ENCODE measurements at places on chromosomes 7 and 10. TPM values are rescaled to one million over a fixed set of nuclear protein-coding genes. Genes with fewer than 3 reads are reported as not detected.

DNA sequence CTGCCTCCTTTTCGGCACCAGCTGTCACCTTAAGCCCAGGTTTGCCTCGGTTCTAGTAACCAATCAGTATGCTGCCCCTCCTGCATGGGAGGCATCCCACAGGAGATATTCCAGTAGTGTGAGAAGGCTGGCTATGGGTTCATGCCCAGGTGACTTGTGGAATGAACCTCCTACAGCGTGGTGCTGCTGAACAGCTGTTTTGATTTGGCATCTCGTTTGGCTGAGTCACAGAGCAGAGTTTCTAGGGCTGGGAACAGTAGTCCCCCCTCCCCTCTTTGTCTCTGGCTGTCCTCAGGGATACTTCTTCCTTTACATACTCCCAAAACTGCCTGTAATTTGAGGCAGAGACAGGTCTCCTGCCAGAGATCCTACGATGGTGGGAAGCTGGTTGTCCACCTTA, 16.1 kb downstream of the R3HCC1L start:
- no peak for DNase-seq

DNA sequence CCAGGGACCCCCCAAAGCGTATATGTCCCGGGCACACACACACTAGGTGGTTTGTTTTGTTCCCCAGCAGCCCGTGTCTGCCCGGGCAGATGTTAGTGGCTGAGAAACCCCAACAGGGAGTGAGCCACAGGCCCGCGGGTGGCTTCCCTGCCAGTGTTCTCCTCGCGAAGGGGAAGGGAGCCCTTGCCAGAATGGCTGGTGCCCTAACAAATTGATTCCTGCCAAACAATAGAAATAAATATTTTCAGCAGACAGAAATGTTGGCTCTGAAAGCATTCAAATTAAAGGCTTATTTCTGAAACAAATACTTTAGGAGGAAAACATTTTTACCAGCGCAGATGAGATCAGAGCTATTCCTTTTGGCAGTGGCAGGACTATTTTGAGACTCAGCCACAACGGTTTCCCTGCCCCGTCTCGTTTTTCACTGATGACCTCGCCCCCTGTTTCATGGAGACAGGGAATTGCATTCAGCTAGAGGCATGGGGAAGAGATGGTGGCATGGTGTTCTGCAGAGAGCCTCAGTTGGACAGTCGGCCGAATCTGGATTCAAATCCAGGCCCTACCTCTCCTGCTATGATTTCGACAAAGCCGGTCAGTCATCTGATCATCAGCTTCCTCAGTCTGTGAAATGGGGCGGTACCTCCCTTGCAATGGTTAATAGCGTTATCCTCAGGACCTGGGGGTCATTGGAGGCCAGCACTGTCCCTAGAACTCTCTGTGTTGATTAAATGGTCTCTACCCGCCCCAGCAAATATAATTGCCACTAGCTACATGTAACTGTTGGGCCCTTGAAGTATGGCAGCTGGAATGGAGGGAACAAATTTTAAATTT, 84.5 kb downstream of the CUX1 start:
- peak; percentile 49 for DNase-seq

PROSER2 gene
- polyA plus RNA-seq, result 8.1 TPM

CYP3A7 gene
- polyA plus RNA-seq, result not detected

CCDC136 gene
- 1.1 TPM for polyA plus RNA-seq

DNA sequence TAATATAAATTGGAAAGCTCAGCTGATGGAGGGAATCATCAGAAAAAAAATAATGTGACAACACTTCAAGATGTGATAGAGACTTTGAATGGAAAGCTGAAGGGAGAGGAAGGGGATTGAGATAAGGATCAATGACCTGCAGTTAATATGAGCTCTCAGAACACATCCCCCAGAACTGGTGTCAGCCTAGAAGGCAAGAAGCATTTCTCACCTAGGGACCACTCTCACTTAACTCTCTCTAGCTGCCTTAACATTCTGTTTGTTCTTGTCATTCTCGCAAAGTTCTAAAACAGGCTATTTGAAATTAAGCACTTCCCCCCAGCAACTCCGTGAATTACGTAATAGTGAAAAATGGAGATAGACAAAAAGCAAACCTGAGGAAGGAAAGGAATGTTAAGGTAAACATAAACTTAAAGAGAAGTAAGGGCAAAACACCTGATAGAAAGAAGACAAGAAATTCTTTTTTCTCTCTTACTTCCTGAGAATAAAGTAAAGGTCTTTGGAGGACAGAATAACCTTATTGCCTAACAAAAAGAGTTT, 1.2 kb upstream of the MPP7 start:
- DNase-seq, result no peak

GIMAP2 gene
- polyA plus RNA-seq, result 21.3 TPM

RABGEF1 gene
- polyA plus RNA-seq, result 11.6 TPM

GRCh38 chr10:87054373-87055295, 34.5 kb downstream of the FAM25A start:
- DNase-seq, result peak; percentile 27

- no peak for DNase-seq
These were observed 142.2 kb downstream of the SLIT1 start for GRCh38 chr10:97043563-97043855.

DNA sequence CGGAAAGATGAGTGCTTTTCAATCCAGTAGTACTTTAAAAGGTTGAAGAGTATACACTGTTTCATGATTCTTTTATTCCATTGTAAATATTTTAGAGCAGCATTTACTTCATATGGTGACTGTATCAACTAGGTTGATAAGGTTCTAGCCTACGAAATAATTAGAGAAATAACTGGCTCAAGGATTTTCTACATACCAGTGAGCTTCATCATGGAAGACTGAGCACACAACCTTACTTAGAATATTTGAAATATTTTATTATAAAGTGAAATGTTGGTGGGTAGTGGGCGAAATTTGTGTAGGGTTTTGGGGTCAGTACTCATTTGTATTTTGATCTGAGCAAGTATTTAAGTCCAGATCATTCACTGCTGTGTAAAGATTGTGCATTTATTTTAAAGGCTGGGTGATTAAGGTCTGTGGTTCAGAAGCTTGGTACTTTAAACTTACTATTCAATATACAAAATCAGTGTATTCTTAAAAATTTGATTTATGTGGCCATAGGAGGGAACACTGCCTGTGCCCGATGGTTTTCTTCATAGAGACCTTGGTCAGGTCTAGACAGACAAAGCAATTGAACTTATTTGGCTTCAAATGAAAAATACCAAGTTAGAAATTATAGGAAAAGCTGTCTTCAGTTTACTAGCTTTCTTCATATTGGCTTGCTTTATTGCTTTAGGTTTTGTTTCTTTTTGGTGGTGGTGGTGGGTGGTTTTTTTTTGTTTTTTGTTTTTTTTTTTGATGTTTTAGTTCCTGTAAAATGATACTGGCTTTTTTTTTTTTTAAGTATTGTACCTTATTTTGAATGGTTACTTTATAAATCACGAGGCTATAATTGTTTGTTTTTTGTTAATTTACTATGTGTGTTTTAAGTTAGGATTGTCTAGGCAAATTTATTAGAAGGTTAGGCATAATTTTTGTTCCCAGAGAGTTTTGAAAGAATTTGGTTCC, 3.0 kb downstream of the KMT2E start:
- DNase-seq, result peak; percentile 47

GRCh38 chr10:119159332-119159731, 6.2 kb downstream of the SFXN4 start:
- no peak for DNase-seq

DNA sequence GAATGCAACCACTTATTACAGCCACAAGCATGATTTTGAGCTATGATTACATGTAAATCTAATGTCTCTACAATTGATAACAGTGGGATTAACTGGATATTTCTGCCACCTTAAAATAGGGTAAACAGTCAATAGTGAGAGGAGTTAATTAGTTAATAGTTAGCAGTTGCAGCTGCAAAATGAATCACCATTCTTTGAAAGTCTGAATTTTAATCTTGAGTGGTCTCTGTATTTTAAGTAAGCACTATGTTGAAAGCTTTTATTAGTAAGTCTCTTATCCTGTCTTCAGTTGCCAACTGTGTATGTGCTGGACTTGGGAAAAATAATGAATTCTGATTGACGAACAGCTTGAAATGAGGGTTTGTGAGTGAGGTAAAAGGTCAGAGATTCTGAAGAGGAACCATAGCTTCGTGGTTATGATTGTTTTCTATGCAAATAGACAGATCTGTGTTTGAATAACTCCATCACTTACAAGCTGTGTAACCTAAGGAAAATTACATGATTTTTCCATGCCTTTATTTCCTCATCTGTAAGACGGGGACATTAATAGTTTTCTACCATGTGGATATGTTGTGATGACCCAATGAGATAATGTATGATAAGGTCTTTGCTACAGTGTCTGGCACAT, 75.2 kb downstream of the RNLS start:
- DNase-seq, result no peak

CYP3A5 gene
- not detected for polyA plus RNA-seq

GRCh38 chr7:98976396-98977185, 98.3 kb downstream of the TRRAP start:
- no peak for DNase-seq

GRCh38 chr10:42638821-42639270, 476 bp upstream of the ZNF33B start:
- DNase-seq, result no peak

GRCh38 chr10:103820101-103821062, 35.0 kb downstream of the SH3PXD2A start:
- DNase-seq, result peak; percentile 57

- no peak for DNase-seq
These were observed 23.9 kb upstream of the TMEM273 start for GRCh38 chr10:49212076-49212475.

GRCh38 chr10:130928306-130928705, 383.2 kb downstream of the TCERG1L start:
- no peak for DNase-seq

DNA sequence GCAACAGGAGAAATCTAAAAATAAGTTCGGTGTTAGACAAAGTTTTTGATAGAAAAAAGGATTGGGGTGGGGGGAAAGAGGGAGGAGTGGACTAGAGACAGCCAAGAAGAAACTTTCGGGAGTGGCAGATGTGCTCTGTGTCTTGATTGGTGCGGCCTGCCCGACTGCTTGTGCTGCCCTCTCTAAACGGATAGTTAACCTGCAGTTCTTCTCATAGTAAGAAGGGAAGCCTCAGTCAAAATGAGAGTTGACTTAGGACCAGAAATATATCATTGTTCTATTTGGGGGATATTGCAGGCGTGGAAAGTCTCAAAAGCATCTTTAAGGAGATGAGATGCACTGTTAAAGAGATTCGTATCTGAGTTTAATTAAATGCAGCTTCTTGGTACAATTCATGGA, 39.3 kb downstream of the UBE3C start:
- DNase-seq, result no peak

HOXA7 gene
- polyA plus RNA-seq, result 18.1 TPM

ANK3 gene
- polyA plus RNA-seq, result 0.67 TPM

GRCh38 chr7:101814081-101814990, 3.1 kb upstream of the CUX1 start:
- peak; percentile 54 for DNase-seq

DNA sequence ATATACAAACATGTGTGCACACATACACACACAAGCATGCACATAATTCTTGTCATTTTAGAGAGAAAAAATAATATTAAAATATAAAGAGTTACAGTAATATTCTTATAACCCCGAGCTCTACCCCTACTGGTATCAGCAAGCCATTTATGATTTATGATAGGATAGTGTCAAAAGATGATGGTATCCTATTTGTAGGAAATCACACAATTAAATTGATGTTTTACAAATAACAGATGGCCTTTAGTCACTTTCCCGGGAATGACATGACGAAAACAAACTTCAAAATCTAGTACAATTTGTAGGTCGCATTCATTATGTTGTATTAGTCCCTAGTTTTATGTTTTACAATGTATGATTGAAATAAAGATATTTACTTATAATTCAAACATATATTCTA, 36.8 kb downstream of the THSD7A start:
- DNase-seq, result no peak

LARP4B gene
- 27.4 TPM for polyA plus RNA-seq

DNA sequence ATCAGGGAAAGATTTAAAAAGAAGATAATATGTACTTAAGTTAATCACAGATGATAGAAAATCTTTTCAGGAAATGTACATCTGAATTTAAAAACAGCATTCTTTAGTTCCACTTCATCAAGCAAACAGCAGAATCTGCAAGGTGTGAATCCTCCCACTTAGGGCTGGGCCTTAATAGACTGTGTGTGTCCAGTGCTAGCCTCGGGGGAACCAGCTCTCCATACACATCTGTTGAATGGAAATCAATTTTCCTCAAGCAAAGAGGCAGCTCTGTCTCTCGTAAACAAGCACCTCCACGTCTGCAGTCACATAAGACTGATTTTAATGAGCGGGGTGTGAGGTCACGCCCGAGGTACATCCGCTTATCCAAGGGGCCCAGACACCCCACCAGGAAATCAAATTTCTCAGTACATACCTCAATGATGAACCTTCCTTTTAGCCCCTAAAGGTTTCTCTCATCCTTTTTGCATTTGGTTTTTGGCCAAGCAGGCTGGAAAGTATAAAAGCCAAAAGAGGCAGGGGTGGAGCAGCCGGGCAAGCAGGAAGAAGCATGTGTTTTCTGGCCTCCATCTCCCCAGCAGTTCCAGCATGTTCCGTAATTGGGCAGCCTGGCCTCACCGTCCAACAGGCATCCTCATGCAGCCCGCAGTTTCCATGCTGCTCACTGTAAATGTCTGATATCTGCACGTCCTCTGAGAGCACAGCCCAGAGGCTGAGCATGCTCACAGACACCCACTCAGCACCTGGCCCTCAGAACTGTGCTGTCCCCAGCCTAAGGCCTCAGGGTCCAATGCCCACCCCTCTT, 131.3 kb downstream of the GLI3 start:
- DNase-seq, result no peak

- no peak for DNase-seq
These were observed 277.6 kb upstream of the NRP1 start for GRCh38 chr10:33612116-33612515.

- peak; percentile 71 for DNase-seq
These were observed 65.4 kb downstream of the TACC2 start for GRCh38 chr10:122054048-122055025.

DNA sequence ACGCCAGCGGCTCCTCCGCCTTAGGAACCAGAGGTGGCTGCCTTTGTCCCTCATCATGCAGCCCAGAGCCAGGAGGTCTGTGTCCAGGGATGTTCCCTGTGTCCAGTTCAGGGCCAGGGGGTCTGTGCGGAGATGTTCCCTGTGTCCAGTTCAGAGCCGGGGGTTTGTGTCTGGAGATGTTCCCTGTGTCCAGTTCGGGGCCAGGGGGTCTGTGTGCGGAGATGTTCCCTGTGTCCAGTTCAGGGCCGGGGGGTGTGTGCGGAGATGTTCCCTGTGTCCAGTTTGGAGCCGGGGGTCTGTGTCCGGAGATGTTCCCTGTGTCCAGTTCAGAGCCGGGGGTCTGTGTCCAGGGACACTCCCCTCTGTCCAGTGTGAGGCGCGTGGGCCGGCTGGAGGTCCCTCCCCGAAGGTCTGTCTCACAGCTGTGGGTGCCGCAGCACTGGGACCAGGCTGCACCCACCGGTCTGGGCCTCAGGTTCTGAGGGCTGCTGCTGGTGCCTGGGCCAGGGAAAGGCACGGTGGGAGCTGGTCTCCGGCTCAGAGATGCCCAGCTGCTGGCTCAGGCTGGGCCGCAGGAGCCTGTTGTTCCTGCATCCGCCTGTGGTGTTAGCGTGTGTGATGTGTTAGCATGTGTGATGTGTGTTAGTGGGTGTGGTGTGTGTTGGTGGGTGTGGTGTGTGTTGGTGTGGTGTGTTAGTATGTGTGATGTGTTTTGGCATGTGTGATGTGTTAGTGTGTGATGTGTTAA, 67.9 kb upstream of the CFAP46 start:
- peak; percentile 4 for DNase-seq

GRCh38 chr10:101123815-101124617, 7.1 kb upstream of the TLX1 start:
- DNase-seq, result no peak

GRCh38 chr7:138981332-138982203, at the start of gene KIAA1549:
Gene KIAA1549, minus strand, starts transcription at chr7:138981389. Its CDS starts 120 bp downstream, at chr7:138981269.
- peak; percentile 62 for DNase-seq

Measured in endothelial cell of umbilical vein (primary cell).